ENCODE measurements at places on chromosomes 5 and 9.
A peak's percentile ranks its signal among the peaks of the same experiment; 100 is the strongest.

- no peak for DNase-seq
Measured at GRCh38 chr9:20227166-20227874, 395.0 kb downstream of the MLLT3 start.

DNA sequence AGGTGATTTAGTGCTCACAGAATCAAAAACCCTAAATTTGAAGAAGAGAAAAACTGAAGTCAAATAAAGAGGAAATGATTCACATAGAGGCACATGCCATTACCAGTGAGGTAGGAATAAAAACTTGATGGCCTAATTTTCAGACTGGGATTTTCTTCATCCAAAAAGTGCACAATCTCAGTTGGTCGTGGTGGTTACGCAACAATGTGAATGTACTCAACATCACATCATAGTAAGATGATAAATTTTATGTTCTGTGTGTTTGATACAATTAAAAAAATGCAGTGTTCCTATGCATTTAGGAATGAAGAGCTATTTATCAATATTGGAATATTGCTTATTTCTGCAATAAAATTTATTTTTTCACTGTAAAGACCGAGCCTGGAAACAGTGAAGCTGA lies 60.7 kb downstream of the SV2C start:
- DNase-seq = no peak

- DNase-seq = no peak
Measured at GRCh38 chr5:171263181-171263580, 45.9 kb upstream of the TLX3 start.

- no peak for DNase-seq
Measured at GRCh38 chr5:119943148-119943547, 313.8 kb downstream of the FAM170A start.

GRCh38 chr5:165521816-165522610 lies 2016.6 kb downstream of the MAT2B start:
- no peak for DNase-seq

DNA sequence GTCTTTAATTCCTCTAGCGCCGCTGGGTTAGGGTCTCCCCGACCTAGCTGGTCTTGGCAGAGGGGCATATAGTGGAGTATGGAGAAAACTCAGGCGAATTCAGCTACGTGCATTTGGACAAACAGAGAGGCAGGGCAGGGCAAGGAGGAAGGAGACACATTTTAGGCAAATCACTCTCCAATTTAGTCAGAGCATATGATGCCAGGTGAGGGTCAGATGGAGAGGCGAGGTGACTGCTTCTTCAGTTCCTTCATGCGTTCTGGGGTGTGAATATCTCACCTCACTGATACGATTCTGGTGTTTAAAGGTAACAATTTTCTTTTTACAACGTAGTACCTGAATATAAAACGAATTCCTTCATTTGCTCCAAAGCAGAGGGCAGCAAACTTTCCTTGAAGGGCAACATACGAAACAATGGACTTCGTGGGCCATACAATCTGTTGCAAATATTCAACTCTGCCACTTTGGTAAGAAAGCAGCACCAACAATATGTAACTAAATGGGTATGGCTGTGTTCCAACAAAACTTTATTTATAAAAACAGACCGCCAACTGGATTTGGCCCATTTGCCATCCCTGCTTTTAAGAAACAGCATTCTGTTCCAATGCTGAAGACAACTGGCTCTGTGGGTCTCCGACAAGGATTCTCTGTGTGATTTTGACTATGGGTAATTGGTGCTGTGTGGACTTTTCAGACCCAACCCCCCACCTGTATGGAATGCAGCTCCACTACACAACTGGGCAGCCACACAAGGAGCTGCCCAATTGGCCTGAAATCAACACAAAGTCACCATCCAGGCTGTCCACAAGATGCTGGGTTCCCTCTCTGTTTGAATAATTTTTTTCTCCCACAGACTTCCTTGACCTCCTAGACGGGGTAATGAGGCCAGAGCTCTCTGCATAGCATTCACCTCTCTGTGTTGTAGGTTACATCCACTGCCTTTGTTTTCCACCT lies 53.8 kb downstream of the RAPGEF1 start:
- DNase-seq = no peak

DNA sequence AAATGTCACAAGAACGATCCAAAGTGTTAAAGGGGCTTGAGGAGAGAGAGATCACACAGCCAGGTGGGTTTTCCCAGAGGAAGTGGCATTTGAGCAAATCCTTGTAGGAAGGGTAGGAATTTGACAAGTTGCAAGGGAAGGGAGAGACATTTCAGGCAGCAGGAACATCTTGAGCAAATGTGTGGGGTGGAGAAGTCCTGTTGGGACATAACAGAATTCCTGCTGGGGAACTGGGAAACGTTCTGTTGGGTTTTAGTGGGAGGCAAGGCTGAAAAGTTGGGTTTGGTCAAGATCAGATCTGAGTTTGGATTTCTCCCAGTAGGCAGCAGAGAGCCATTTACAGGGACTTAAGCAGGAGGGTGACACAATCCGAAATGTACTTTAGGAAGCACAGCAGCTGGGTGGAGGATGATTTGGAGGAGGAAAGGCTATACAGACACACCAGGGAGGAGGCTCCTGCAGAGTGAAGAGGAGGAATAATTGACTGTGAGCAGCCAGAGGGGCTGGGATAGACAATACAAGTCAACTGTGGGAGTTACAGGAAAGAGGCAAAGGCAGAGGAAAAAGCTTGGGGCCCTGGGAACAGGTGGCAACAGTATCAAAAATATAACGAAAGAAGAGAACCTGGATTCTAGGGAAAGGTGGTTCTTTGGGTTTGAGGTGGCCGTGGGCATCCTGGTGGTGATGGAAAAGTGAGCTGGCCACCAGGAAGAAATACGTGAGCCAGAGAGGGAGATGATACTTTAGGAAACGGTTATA lies 3.1 kb upstream of the ZSWIM6 start:
- DNase-seq = no peak

- no peak for DNase-seq
Measured at GRCh38 chr5:31408814-31409213, 123.1 kb downstream of the DROSHA start.

DNA sequence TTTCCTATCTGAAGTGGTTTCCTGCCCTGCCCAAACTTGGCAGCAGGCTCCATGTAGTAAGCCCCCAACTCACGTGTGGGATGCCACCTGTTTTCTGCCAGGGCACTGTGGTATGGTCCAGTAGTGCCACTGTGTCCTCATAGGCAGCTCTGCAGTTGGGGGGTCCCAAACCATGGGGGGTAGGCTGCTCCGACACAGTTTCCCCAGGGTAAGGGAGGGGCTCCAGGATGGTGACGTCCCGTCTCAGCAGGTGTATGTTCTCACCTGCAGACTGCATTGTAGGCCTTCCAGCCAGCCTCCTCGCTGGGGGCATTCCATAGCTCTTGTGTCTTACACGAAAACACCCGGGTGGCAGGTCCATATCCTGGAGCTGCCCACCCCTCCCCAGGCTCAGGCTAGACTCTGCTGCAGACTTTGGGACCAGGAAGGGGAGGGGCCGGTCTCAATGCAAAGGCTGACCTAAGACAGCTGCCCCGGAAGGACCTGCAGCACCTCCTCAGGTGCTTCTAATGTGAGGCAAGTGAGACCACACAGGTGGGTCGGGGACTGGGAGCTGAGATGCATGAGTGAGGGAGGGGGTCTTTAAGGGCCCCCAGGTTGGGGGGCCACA lies 330.5 kb upstream of the IRX4 start:
- DNase-seq = no peak

- no peak for DNase-seq
Measured at GRCh38 chr5:141848744-141849414, 29.3 kb downstream of the PCDH1 start.

GRCh38 chr9:126752881-126753670 lies 51.8 kb upstream of the ZBTB43 start:
- no peak for DNase-seq

- no peak for DNase-seq
Measured at GRCh38 chr5:135741040-135741439, 93.4 kb upstream of the SLC25A48 start.

DNA sequence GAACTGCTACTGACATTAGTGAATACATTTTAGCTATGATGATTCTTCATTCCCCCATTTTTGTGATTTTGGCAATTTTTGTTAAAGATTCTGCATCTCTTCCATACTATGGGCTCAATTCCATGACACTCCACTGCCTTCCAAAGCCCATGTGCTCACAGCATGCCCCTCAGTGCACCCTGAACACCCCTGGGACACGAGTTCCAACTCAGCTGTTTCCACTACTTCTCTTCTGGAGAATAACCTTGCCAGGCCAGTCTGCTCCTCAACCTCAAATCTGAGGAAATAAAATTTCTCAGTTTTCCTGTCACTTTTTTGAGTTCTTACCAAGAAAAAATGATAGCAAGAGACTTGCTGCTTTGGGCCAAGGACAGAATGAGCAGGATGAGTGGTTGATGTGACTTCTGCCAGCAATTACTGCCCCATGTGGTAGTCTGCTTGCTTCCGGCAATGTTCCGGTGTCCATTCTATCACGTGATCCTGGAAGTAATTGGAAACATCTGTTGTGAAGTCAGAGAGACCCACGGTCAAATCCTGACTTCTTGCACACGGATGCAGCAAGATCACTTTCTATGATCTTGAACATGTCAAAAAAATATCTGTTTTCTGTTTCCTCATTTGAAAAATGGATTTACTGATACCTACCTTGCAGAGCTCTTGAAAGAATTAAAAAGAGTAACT lies 58.3 kb downstream of the EGFLAM start:
- DNase-seq = no peak

GRCh38 chr5:142955628-142956027 lies 185.5 kb downstream of the ARHGAP26 start:
- DNase-seq = no peak

GRCh38 chr5:180343831-180344695 lies 9.1 kb downstream of the GFPT2 start:
- DNase-seq = no peak

- DNase-seq = no peak
Measured at GRCh38 chr9:73006986-73007385, 54.1 kb upstream of the ALDH1A1 start.

DNA sequence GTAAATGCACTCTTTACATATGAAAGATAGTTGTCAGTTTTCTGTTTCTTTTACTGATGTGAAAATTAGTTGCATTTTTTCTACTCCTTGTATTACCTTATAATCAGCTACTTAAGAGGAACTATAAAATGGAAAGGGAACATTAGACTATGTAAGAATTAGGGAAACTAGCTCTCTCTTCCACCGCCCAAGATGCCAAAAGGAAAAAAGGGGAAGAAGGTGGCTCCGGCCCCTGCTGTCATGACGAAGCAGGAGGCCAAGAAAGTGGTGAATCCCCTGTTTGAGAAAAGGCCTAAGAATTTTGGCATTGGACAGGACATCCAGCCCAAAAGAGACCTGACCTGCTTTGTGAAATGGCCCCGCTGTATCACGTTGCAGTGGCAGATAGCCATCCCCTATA lies 15.2 kb upstream of the HOMER1 start:
- DNase-seq = no peak

DNA sequence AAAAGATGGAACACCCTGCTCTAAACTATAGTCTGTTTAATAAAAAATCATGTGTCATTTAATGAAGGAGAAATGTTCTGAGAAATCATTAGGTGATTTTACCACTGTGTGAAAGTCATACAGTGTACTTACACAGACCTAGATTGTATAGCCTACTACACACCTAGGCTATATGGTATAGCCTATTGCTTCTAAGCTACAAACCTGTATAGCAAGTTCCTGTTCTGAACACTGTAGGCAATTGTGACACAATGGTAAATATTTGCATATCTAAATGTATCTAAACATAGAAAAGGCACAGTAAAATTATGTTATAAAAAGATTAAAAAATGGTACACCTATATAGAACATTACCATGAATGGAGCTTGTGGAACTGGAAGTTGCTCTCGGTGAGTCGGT lies 40.6 kb downstream of the EFNA5 start:
- DNase-seq = no peak

DNA sequence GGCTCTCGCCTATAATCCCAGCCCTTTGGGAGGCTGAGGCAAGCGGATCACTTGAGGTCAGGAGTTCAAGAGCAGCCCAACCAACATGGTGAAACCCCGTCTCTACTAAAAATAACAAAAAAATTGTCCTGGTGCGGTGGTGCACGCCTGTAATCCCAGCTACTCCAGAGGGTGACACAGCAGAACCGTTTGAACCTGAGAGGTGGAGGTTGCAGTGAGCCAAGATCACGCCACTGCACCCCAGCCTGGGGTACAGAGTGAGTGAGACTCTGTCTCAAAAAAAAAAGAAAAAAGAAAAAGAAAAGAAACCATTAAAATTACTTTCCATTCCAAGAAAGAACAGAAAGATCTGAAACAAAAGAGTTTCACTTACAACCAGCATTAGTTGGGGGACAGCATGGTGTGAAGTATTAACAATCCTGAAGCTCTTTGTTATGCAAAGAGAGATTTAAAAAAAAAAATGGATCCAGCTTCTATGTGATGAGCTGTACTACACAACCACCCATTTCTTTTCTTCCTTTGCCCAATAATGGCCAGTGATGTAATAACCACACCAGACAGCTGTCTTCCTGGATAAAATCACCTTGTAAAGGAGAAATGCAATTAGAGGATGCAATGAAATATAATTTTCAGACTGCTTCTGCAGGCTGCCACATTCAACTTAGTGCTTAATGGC lies 76.9 kb downstream of the MED27 start:
- DNase-seq = no peak

- no peak for DNase-seq
Measured at GRCh38 chr9:4716163-4716562, 24.8 kb downstream of the AK3 start.

- DNase-seq = peak; percentile 74
Measured at GRCh38 chr5:132099076-132099748, 25.6 kb downstream of the CSF2 start.

GRCh38 chr9:69199769-69200470 lies 25.8 kb downstream of the TJP2 start:
- no peak for DNase-seq

DNA sequence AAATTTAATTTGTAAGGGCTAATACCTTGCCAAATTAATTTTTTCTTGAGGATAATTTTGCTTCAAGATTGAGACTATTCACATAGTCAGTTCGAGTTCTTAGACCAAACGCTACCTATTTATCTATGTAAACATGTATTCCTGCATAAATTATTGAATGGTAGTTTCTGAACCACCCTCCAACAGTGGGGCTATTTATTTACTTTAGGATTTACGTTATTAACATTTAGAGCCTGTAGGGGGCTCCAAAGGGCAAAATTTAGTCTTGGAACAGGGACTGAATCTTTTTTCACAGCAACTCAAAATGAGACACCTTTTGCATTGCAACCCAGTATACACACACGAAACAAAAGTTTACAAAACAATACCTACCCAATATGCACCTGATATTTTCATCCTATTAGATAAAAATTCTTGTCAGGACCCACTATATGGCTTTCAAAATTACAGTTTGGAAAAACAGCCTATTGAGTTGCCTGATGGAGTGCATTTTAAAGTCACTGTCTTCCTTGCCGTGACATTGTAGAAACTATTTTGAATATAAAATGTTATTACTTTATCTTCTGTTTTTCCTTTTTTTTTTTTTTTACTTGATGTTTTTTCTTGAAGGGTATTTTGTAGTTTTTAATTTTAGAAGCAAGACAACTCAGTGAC lies 47.1 kb upstream of the POU4F3 start:
- DNase-seq = no peak

GRCh38 chr5:74581988-74582365 lies 58.6 kb downstream of the ENC1 start:
- DNase-seq = no peak
